ENCODE measurements at places on chromosomes 5 and 9.

DNA sequence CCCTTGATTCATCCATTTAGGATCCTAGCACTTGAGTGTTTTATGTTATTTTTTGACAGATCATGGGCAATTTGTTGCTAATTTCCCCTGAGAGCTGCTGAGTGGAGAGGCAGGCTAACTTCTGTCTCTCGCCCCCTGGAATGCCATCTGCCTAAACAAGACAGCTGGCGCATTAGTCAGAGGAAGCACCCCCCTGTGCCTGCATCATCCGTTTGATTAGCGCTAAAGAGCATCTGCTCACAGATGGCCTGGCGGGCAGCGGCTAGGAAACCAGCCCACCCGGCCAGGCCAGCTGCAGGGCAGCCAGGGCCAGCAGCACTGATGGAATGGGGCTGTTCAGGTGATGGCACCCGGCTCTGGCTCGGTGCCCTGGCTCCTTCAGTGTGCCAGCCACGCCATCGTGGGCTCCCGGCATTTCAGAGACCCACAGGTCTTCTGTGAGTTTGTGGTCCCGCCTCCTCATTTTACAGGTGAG lies 22.9 kb upstream of the ASS1 start:
- peaks cover 9% of the 10 kb centered on the region for H3K4me1 ChIP-seq
- no peak for DNase-seq
- peak overlapping the region; percentile 50 for H3K27ac ChIP-seq

DNA sequence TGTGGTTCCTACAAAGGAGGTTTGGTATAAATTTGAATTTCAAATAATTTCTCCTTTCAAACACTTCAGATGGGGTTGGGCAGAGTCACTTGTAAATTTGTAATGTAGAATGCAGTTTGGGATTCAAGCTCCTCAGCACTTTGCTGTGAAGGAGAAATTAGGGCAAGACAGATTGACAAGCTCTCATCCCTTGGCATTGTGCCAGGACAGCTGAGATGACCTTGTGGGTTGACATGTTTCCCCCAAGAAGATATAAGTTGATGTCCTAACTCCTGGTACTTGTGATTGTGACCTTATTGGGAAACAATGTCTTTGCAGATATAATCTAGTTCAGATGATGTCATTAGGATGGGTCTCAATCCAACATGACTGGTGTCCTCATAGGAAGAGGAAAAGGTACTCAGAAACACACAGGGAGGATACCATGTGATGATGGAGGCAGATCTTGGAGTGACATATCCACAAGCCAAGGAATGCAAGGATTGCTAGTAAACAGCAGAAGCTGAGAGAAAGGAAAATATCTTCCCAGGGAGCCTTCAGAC lies 408.3 kb downstream of the MED10 start:
- H3K4me3 ChIP-seq: no peak overlapping the region
- peaks cover 11% of the 10 kb centered on the region for H3K27me3 ChIP-seq
- H3K36me3 ChIP-seq: peaks cover under 1% of the 10 kb centered on the region
- no peak for DNase-seq
- no peaks in the 10 kb centered on the region for H3K4me1 ChIP-seq

DNA sequence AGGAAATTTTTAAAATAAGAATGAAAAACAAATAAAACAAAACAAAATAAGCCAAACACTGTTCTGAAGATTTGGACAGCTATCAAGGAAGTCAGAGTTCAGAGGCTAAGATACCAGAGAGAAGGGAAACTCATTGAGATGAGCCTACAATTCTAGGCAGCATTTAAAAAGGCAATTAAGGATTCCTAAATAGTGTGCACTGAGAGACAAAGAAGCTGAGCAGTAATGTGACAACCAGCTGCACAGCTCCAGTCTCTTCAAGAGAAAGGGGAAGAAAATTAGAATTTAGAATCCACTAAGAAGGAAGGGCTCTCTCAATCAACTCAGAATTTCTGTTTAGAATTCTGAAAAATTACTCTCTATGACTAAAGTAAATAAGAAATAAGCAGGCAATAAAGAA lies 246.7 kb upstream of the COX7C start:
- no peaks in the 10 kb centered on the region for H3K27me3 ChIP-seq
- peaks cover 3% of the 10 kb centered on the region for H3K36me3 ChIP-seq
- DNase-seq: no peak

GRCh38 chr9:98108531-98109031 lies 10.4 kb downstream of the TRIM14 start:
- no peaks in the 10 kb centered on the region for H3K27me3 ChIP-seq
- peaks cover 10% of the 10 kb centered on the region for H3K4me1 ChIP-seq
- no peak overlapping the region for H3K4me3 ChIP-seq
- H3K36me3 ChIP-seq: peaks cover 7% of the 10 kb centered on the region
- DNase-seq: no peak
- H3K27ac ChIP-seq: peak overlapping the region; percentile 12

Data from neural crest cell (in vitro differentiated cells).